ENCODE measurements at places on chromosomes 3 and 15.

- DNase-seq: no peak
Observed at GRCh38 chr15:98740295-98740694, 92.0 kb downstream of the IGF1R start.

DNA sequence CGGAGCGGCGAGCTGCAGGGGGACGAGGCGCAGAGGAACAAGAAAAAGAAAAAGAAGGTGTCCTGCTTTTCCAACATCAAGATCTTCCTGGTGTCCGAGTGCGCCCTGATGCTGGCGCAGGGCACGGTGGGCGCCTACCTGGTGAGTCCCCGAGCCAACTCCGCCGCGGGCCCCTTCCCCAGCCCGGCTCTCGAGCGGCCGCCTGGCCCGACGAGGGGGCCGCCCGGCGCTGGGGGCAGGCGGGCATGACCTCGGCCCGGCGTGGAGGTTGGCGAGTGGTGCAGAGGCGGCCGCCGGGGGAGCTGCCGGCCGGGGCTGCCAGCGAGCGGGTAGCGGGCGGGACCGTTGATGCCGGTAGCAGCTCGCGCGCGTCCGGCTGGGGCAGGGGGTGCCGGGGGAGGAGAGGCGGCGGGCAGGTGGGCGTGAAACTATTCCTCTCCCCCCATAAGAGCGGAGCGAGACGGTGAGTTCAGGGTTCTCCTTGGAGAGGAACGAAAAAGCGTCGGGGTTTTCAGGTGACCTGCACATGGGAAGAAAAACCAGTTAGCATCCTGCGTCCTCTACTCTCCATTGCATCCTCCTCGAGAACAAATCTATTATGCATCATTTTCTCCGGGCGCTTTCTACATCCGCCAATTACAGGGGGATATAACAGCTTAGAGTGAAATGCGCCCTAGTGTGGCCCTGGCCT, 585 bp downstream of the SLCO3A1 start:
- peak; percentile 49 for DNase-seq

DNA sequence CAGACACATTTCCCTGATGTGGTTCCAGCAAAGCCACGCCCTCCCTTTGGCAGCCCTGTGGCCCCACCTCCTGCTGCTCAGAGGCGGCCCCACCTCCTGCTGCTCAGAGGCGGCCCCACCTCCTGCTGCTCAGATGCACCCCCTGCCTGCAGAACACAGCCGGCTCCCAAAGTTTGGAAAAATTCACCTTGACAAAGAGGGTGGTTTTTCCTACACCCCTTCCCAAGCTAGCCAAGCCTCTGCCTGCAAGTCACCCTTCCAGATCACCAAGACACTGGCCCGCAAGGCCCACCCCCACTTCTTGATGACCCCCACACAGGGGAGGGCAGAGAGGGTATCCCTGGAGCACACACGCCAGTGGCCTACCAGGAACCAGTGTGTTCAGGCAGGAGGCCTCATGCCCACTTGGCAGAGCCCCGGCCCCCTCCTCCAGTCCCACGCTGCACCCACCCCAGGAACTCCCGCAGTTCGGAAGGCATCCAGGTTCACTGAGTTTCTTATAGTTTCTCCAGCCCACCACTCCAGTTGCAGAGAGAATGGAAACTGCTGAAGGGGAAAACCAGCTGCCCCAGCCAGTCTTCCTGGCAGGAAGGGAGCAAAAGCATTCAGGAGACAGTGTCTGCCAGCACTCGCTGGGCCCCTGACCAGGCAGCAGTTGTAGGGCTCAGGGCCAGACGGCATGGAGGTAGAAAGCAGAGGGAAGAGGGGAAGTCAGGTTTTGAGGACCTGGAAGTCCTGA, 2.3 kb upstream of the HAPLN3 start:
- peak; percentile 88 for DNase-seq

- no peak for DNase-seq
Observed at GRCh38 chr3:151093905-151094304, 8.4 kb downstream of the MED12L start.

- DNase-seq: peak; percentile 45
Observed at GRCh38 chr3:109081746-109082510, 36.0 kb downstream of the MORC1 start.

DNA sequence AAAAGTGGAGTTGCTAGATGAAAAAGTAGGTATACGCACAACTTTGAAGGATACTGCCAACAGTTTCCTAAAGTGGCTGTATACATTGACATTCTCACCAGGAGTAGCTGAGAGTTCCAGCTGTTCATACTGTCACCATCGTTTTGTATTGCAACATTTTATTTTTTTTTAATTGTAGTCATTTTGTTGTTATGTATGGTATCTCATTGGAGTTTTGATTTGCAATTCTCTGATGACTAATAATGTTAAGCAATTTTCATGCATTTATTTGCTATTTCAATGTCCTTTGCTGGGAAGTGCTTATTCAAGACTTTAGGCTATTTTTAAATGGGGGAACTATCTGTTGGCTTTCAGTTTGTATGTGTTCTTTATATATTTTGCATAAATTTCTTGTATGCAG, 185.1 kb upstream of the TGFBR2 start:
- DNase-seq: no peak

DNA sequence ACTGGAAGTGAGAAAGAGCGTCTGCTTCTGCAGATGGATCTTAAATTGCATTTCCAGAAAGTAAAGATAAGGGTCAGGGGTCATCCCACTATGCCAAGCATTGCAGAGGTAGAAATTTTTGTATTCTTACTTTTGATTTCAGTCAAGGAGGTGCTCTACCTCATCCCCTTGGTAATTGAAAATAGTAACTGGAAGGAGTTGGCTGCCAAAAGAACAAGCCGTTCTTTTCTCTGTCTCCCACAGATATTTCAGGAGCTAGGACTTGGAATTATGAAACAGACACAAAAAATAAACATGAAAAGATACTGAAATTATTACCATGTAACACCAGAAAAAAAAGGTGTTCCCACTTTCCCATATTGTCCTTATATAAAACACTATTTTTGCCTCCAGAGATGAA, 309.9 kb upstream of the UMPS start:
- no peak for DNase-seq

GRCh38 chr15:97189162-97189780, 771.2 kb upstream of the ARRDC4 start:
- no peak for DNase-seq

GRCh38 chr15:91790836-91791235, 62.7 kb upstream of the SLCO3A1 start:
- no peak for DNase-seq

- DNase-seq: no peak
Observed at GRCh38 chr15:98835876-98836275, 171.7 kb downstream of the PGPEP1L start.

DNA sequence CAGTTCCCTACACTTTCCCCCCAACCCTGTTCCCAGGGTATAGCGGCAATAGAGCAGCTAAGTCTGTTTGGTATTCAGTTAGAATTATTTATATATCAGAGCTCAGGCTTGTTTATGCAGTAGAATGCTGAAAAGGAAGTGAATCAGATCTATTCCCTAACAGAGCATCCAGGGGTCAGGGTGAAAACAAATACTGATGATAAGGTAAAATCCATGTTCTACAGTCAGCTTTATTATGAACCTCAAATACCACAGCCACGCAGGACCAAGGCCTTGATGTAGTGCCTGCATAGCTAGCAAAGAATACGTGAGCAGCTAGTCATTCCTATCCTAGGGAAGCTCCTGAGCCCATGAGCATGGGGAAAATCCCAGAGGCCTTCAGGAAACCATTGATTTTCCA, 229.7 kb upstream of the ICE2 start:
- DNase-seq: no peak

- DNase-seq: no peak
Observed at GRCh38 chr15:90497912-90498311, 31.8 kb upstream of the CRTC3 start.

DNA sequence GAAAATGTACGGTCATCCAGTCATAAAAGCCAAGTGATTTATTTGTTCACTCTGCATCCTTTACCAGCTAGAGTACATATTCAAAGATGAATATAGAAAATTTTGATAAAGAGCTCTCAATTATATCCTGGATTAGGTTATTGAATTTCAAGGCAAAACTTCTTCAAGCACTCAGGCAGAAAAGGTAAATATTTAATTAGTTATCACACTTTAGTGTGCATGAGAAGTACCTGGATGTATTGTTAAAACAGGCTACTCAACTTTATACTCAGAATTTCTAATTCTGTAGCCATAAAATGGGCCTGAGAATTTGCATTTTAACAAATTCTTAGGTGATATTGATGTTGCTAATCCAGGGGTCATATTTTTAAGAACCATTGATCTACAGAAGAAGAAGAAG, 45.3 kb downstream of the ILDR1 start:
- no peak for DNase-seq

DNA sequence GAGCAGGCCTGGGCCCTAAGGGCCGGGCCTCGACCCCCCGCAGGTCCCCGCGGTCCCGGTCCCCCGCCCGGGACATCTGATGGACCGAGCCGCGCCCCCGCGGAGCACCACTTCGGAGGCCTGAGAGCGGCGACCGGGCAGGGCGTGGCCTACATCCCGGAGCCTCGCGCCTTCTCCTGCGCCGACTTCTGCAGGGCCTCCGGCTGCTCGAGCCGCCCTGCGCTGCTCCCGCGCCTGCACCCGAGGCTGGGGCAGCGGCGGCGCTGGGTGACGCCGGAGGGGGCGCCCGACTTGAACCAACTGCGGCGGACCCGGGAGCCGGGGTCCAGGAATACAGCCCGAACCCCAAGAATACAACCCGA, 14.9 kb upstream of the GP9 start:
- DNase-seq: no peak

DNA sequence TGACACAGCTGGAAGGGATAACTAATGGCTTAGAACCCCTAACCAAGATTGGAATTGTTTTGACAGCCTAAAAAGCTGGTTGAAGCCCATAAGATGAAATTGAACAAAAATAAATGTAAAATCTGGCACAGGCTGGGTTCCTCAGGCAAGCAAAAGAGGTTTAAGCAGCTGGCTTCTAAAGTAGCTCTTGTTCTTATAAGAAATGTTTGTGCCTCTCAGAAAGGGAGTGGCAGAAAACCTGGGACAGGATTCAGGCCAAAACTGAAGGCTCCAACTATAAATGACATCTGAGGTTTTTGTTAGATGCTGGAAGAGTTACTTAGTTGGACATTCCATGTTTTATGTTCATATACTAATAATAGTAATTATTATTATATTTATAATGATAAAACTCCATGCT, 378.3 kb downstream of the CNTN4 start:
- no peak for DNase-seq

- DNase-seq: no peak
Observed at GRCh38 chr3:47251689-47252088, 30.9 kb downstream of the KIF9 start.

GRCh38 chr3:18556503-18557135, 131.5 kb upstream of the SATB1 start:
- no peak for DNase-seq

GRCh38 chr3:59483191-59483590, 433.4 kb upstream of the CFAP20DC start:
- DNase-seq: no peak

- no peak for DNase-seq
Observed at GRCh38 chr15:70440416-70441138, 322.8 kb downstream of the UACA start.

- DNase-seq: no peak
Observed at GRCh38 chr3:13577181-13578121, 28.5 kb downstream of the FBLN2 start.

GRCh38 chr15:29435811-29436210, 166.2 kb upstream of the NSMCE3 start:
- no peak for DNase-seq

All from HAP-1 (cell line).